ENCODE measurements at places on chromosomes 2 and 18.

GRCh38 chr2:126664234-126664633 lies 8.3 kb downstream of the GYPC start:
- DNase-seq, result no peak

- DNase-seq, result no peak
Observed at GRCh38 chr2:110216803-110217202, 4.5 kb upstream of the MTLN start.

- DNase-seq, result no peak
Observed at GRCh38 chr2:156443089-156443488, 6.9 kb downstream of the GPD2 start.

DNA sequence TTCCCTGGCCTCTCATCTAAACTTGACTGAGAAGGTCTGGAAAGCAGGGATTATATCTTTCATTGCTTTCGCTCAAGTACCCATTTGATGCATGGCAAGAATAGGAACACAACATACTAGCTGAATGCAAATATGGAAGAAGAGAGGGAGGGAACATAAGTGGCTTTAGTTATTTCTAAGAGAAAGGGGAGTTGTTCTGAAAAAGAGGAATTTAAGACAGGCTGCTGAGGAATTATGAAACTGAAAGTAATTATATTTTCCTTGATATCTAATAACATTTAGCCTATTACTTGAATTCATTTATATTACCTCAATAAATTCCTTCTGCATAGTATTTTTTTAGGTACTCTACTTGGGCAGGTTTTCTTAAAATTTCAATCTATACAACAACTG lies 105.8 kb upstream of the TTN start:
- no peak for DNase-seq

DNA sequence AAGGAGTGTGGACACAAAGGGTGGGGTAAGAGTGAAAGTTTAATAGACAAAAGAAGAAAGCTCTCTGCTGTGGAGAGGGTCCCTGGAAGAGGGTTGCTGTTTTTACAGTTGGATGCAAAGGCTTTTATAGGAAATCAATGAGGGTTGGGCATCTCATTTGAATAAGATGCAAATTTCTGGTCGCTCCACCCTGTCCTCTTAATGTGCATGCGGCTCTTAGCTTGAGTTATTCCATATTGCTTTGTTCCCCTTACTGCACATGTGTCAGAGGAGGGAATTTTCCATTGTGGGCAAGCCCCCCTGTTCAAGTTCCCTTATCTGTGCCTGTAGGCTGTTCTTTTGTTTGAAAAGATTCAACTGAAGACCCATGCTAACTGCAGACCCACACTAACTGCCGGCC lies 326.5 kb downstream of the BCL11A start:
- no peak for DNase-seq

DNA sequence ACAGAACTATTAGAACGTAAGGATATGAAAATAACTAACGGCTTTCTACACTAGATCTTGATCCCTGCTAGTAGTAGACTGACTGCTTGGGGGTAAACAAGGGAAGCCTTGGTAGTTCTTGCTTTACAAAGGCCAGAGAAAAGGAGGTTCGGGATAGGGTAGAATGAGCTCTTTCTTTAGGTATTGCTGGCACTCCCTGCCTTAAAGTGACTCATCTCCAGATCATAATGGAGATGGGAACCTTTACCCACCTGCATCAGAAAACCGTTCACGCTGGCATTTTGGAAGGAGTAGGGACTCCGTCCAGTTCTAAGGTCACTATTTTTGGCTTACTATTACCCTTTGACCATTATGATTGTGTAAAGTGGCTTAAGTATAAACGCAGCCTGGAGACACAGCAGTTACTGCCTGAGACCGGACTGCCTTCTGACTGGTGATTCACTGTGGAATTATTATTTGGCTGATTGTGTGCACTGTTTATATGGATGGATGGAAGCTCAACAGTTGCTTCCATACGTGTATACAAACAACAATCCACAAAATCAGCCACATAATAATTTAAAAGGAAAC lies 482.5 kb downstream of the STK39 start:
- no peak for DNase-seq

DNA sequence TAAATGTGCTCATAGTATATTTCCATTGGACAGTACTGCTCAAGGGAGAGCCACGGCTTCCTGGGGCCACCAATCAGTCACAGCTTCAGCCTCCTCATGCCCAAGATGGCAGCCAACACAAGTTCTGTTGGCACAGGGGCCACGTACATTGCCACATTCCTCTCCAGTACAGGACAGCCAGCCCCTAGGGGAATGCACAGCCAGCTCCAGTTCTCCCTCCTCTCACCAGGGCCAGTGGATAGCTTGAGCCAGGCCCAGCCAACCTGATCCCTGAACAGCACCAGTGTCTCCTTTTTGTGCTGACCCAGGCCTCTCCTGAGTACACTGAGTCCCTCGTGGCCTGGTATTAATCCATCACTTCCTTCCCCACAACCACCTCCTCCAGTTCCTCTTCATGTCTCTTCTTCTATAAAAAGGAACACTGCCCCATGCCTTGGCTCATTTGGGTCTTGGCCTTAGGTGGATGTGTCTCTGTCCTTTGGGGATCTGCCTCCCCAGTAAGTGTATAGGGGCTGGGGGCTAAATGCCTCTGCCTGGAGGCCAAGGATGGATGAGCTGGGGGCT lies 168.7 kb downstream of the TNS1 start:
- no peak for DNase-seq

GRCh38 chr2:75100011-75100800 lies 99.1 kb downstream of the TACR1 start:
- peak; percentile 8 for DNase-seq

- no peak for DNase-seq
Observed at GRCh38 chr2:7962161-7962560, 719.7 kb upstream of the ID2 start.

DNA sequence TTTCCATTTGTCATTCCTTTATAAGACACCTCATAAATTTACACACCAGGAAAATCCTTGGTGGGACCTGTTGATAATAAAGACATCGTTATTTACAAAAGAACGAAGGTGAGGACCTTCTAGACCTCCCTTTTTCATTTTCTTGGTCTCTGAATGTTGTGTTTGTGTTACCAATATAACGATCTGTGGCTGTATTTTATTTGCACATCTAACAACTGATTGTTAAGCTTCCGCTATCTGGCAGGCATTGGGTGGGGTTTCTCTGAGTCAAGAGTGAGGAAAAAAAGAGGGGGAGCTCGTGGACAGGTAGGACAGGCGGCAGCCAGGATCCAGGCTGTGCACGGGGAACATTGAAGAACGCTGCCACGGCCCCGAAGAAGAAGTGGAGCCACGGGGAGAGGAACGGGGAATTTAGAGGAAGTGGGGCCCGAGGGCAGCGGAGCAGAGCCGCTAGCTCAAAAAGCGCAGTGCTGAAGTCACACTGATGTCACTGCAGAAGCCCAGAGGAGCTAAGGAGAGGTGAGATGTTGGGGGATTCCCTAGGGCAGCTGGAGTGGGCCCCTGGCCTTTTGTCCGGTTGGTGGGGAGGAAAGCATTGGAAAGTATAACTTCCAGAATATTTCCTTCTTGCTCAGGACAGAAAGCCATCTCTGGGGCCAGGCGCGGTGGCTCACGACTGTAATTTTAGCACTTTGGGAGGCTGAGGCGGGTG lies 20.9 kb upstream of the DNMT3A start:
- DNase-seq, result no peak

GRCh38 chr2:222903234-222904220 lies 42.7 kb downstream of the ACSL3 start:
- DNase-seq, result no peak

- no peak for DNase-seq
Observed at GRCh38 chr2:60958800-60959199, 58.7 kb upstream of the PEX13 start.

GRCh38 chr2:3703757-3704355 lies 481 bp downstream of the DCDC2C start:
- no peak for DNase-seq

- DNase-seq, result no peak
Observed at GRCh38 chr2:160940699-160941098, 219.5 kb upstream of the TANK start.

DNA sequence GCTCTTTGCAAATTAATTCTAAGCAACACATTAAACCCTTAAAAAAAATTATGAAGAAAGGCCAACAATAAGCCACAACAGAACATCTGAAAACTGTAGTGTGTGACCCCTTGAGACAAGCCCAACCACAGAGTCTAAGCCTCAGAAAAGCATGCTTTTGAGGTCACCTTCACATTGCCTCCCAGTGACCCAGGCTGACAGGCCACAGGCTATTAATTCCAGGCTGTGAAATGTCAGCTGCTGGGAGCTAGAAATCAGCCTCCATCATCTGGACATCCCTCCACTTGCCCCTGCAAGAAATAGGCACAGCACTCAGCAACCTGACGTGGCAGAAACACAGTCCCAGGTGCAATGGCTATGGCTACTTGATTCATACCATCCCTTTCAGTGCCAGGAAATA lies 179.4 kb upstream of the ZFP36L2 start:
- DNase-seq, result no peak

DNA sequence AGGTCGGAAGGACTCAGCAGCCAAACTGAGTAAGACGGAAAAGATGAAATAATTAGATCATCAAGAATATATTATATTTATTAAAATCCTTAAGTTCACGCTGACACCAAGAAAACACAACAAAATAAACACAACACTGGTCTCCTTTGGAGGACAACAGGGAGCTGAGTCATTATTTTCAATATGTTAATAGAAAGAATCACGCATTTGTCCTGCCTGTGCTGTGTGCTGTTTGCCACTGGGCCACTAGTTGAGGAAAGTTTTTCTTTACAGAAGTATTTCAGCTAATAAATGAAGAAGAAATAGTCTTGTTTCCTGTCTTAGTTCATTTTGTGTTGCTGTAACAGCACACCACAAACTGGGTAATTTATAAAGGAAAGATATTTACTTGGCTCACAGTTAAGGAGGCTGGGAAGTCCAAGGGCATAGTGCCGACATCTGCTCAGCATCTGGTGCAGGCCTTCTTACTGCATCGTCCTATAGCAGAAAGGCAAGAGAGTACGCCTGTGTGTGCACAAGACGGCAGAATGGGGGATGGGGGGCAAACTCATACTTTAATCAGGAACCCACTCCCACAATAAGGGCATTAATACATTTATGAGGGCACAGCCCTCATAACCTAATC lies 88.0 kb downstream of the TCF7L1 start:
- no peak for DNase-seq

GRCh38 chr2:54903736-54904554 lies 146.3 kb downstream of the RTN4 start:
- peak; percentile 20 for DNase-seq

DNA sequence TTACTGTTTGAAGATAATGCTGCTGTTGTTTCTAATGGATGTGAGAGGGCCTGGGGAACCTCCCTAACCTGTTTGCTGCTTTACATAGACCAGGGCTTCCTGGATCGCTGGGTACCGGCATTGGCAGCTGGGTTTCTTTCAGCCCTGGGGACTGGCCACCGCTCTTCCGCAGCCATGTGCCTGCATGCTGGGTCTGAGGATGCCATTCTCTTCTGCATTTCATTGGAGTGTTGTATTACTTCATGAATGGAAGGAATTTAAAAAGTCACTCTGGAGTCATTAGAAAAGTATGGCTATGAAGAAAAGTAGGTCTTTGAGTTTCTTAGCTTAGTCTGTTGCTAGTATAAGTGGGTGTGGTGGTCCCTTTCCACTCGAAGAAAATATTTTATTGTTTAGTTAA lies 107.3 kb upstream of the MGAT5 start:
- no peak for DNase-seq

GRCh38 chr2:7010391-7011054 lies 93.3 kb downstream of the RNF144A start:
- no peak for DNase-seq

DNA sequence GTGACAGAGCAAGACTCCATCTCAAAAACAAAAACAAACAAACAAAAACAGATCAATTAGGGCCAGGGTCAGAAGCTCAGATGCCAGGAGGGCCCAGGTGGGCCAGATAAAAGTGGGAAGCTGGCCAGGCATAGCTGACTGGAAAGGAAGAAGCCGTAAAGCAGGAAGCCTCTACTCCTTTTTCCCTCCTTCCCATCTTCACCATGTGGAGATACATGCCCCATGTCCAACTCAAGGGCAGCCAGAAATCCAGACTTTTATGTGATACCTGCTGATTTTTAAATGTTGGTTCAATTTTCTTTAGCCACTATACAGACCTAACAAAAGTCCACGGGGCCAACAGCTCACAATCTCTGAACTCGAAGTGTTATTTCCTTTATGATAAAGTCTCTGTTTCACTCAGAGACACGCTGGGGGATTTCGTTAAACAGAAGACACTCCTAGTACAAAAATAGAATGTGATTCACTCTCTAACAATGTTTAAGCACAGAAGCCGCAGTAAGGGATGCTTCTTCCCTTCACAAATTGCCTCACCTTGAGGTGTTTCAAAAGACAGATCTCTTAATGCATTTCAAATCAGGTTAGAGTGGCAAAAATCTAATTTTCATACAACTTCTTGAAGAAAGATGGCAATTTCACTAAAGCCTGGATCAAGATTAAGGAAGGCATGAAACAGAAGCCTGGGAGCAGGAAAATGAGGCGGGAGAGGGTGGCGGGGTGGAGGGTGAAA lies 14.0 kb downstream of the TMEM247 start:
- DNase-seq, result no peak

DNA sequence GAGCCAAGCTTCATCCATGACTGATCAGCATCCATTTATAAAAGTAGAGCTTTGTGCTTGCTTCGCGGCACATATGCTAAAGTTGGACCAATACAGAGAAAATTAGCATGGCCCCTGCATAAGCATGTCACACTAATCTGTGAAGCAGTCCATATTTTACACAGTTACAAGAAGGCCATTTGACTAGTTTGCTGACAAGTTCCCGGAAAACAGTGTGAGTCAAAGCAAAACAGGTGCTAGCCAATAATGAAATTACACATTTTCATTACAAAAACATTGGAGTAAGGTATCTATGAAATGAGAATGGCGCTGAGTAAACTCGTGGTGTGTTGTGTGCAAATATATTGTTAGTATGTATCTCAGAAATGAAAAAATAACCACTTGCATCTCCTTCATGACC lies 4.7 kb downstream of the ANKRD62 start:
- no peak for DNase-seq

DNA sequence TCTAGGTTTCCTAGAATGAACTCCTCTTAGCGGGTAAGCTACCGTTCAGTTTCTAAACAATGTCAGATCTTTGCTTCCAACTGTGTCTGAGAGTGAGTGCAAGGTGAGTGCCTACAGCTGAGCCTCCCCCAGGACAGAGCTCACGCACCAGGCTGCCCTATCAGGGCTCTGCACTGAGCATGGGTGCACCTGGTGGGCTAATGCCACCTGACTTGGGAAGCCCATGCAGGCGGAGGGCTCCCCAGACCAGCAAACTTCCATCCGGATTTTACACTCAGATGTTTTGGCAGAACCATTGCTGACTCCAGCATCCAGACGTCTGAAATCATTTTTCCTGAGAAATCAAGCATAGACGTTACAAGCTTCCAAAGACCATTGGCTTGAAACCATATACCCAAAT lies 16.1 kb upstream of the MLPH start:
- no peak for DNase-seq

GRCh38 chr2:11681722-11682589 lies 12.0 kb upstream of the NTSR2 start:
- DNase-seq, result no peak

DNA sequence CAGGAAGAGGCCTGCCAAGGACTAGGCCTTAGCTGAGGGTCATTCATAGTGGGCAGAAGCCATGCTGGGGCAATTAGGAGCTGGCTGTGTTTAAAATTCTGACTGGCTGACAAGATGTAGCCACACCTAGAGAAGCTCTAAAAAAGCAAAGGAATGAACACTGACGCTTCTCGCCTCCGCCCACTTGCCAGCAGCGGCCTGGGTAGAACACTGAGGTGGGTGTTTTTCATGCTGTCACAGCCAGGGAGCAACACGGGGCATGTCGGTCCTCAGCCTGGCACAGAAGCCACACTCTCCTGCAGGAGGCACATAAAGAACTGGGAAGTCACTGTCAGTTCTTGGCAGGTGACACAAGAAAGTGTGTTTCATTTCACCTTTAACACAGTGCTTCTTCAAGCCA lies 10.4 kb downstream of the CHST10 start:
- DNase-seq, result no peak
